ENCODE measurements at places on chromosomes 4 and X. TPM values are rescaled to one million over a fixed set of nuclear protein-coding genes. Genes with fewer than 3 reads are reported as not detected.

- DNase-seq = no peak
- no peak overlapping the region for H3K27ac ChIP-seq
- H3K27me3 ChIP-seq = no peaks in the 10 kb centered on the region
- H3K36me3 ChIP-seq = no peaks in the 10 kb centered on the region
- H3K4me1 ChIP-seq = no peaks in the 10 kb centered on the region
Measured at GRCh38 chrX:38363046-38363445, 10.6 kb downstream of the OTC start.

DNA sequence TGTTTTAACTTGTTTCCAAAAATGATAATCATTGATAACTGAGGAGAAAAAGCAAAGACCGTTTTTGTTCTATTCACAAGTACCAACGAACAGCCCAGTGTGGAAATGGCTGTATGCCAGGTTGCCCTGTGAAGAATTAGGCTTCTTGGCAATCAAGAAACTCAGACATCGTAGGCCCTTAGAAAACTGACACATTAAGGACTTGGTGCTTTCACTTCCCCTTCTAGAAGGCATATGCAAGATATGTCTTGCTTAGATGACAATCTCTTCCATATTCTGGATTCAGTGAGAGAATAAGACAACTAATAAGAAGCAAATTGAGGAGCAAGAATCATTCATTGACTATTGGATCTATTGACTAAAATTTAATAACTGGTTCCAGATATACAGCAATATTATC is 56.6 kb downstream of the ANAPC10 start:
- H3K36me3 ChIP-seq = no peaks in the 10 kb centered on the region
- no peaks in the 10 kb centered on the region for H3K4me1 ChIP-seq
- no peak overlapping the region for H3K4me3 ChIP-seq
- H3K27ac ChIP-seq = no peak overlapping the region

DNA sequence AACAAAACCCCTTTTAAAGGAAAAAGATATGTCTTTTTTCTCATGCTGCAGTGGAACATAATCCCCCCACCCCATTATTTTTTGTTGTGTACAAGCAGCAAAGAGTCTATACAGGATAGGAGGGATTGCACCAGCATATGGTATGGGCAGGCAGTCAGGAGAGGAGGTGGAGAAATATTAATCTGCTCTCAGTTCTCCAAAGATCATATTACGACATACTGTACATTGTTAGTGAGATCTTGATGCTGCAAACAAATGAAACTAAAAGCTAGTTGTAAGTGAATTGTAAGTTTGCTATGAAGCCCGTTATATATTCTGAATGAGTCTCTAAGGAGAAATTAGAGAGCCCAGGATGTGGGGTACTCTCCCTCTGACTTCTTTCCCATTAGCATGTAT is 75.3 kb downstream of the RAPGEF2 start:
- H3K4me3 ChIP-seq = no peak overlapping the region
- no peaks in the 10 kb centered on the region for H3K36me3 ChIP-seq
- H3K4me1 ChIP-seq = peaks cover 10% of the 10 kb centered on the region
- peak overlapping the region; percentile 9 for H3K27ac ChIP-seq
- DNase-seq = no peak

DNA sequence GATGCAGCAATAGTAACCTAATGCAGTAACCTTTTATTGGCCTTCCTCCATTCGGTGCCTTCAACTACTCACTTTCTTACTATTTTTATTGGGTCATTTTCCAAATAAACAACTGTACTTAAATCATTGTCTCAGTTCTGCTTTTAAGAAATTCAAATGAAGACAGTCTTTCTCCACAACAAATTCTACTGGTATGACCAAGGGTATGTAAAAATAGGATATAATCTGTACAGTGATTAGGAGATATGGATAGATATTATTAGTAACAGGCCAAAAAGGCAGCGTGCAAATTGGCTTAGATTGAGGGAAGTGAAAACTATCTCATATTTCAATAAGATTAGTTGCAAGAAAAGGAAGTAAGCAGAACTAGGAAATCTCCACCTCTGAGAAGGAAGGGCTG is 177.4 kb upstream of the PPP1R2C start:
- no peaks in the 10 kb centered on the region for H3K36me3 ChIP-seq
- no peak for DNase-seq
- no peak overlapping the region for H3K27ac ChIP-seq

- no peak overlapping the region for H3K4me3 ChIP-seq
- H3K27ac ChIP-seq = no peak overlapping the region
- H3K27me3 ChIP-seq = no peaks in the 10 kb centered on the region
- no peaks in the 10 kb centered on the region for H3K36me3 ChIP-seq
Measured at GRCh38 chrX:40831750-40832149, 96.4 kb upstream of the MED14 start.

The DCAF8L2 gene
- total RNA-seq = not detected

The IQCM gene
- not detected for total RNA-seq

The NXF3 gene
- not detected for total RNA-seq

The SMIM10L2A gene
- 0.64 TPM for total RNA-seq
